Pericardium fibroblast (primary cell): ENCODE measurements at places on chromosomes 3 and 15. TPM values are rescaled to one million over a fixed set of nuclear protein-coding genes. Genes with fewer than 3 reads are reported as not detected.

Gene EXD1
- total RNA-seq: not detected in 2 replicates

Gene LSAMP
- 2.6 and 6.8 TPM in 2 replicates for total RNA-seq

Gene GOLGA8R
- 1.2 and 2.0 TPM in 2 replicates for total RNA-seq

Gene MASP1
- 1.7 and 15.3 TPM in 2 replicates for total RNA-seq
